ENCODE measurements at places on chromosomes 13 and 19.

DNA sequence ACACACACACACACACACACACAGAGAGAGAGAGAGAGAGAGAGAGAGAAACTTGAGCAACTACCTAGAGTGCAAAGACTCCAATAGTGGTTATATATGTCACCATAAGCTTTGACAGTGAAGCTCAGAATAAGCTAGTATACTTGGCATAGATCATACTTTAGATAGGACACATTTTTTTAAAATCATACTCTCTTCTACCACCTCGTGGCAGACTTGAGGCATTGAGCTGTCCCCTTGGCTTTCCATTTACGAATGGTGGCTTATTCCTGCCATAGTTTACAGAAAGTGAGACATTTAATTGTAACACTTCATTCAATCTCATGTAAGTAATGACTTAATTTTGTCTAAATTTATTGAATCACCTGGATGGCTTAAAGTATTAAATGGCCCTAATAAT is 108.2 kb downstream of the EDNRB start:
- DNase-seq: no peak

GRCh38 chr13:95924389-95924994 is 128.7 kb downstream of the UGGT2 start:
- no peak for DNase-seq

- DNase-seq: no peak
Observed at GRCh38 chr19:7597689-7598088, 2.0 kb downstream of the CAMSAP3 start.

- no peak for DNase-seq
Observed at GRCh38 chr13:113938246-113938645, 35.6 kb downstream of the C13orf46 start.

- DNase-seq: no peak
Observed at GRCh38 chr13:60150538-60150937, 13.2 kb downstream of the DIAPH3 start.

- DNase-seq: no peak
Observed at GRCh38 chr13:45909673-45910072, 58.1 kb upstream of the SIAH3 start.

Measured in activated T-cell treated with anti-CD3 and anti-CD28 coated beads, Interleukin-2, amount 50 U/mL, for 24 hours (primary cell).